COR-L47 (cell line): ENCODE measurements at places on chromosomes 2 and 18.

DNA sequence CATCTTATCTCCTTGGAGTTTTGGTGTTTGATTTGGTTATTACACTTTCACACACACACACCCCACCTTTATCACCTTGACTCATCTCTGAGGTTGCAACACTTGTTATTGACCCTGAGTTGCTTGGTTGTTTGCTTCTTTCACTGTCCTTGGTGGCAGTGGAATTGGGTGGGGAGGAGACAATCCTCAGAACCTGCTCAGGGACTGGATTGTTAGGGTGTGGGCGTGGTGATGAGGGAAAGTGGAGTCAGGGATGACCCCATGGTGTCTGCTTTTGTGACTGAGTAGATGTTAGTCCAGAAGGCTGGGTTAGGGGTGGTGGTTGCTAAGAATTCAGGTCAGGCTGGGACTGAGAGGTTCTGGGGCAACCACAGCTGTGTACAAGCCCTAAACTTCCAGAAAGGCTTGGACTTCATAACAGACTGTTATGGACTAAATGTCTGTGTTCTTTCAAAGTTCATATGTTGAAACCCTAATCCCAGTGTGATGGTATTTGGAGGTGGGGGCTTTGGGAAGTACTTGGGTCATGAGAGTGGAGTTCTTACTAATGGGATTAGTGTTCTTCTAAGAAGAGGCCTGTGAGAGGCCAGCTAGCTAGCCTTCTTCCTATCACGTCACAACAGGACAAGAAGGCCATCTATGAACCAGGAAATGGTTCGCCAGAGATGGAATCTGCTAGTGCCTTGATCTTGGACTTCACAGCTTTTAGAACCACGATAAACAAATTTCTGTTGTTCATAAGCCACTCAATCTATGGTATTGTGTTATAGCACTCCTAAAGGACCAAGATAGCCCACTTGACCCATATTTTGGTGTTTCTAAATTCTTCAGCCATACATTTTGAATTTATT, 3.4 kb upstream of the DIS3L2 start:
- DNase-seq: no peak

- DNase-seq: no peak
Measured at GRCh38 chr2:44770221-44771195, 171.0 kb upstream of the SIX3 start.

GRCh38 chr18:48613589-48614404, 75.0 kb downstream of the CTIF start:
- DNase-seq: no peak

GRCh38 chr2:227450926-227451654, 20.9 kb upstream of the AGFG1 start:
- DNase-seq: no peak

GRCh38 chr2:64622443-64623241, 31.1 kb downstream of the SERTAD2 start:
- no peak for DNase-seq

DNA sequence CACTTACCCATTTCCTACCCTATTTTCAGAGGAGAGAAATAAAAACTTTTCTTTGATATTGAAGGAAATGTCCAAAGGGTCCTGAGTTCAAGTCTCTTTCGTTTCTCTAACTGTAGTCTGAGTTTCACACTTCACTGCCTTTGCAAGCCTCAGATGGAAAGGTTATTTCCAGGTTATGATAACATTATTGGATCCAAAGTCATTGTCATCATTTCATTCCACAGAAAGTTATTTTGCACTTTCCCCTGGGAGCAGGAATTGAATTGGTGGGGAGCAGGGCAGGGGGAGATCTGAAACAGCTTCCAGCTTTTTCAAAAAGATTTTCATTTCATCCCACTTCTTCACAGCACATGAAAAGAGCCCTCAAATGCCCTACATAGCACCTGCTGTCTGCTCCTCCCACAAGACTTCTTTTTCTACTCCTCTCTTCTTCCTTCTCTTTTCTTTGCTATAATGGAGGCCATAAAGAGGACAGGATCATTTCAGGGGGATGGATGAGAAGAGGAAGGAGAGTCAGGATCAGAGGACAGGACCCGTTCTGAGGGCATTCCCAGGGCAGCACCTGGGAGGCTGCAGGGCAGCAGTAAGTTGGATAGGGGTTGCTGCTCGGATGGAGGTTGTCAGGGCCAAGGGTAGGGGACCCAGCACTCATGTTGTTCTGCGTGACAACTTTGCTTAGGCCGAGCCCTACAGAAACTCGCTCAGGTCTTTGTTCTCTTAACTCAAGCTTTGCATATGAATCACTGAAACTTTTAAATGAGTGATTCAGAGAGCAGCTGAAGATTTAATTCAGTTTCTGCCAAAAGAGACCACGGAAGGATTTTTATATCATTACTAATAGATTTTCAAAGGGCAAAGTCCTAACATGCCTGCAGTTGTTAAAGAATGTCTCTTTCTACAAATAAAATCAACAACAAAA, 11.4 kb upstream of the GALNT5 start:
- no peak for DNase-seq

DNA sequence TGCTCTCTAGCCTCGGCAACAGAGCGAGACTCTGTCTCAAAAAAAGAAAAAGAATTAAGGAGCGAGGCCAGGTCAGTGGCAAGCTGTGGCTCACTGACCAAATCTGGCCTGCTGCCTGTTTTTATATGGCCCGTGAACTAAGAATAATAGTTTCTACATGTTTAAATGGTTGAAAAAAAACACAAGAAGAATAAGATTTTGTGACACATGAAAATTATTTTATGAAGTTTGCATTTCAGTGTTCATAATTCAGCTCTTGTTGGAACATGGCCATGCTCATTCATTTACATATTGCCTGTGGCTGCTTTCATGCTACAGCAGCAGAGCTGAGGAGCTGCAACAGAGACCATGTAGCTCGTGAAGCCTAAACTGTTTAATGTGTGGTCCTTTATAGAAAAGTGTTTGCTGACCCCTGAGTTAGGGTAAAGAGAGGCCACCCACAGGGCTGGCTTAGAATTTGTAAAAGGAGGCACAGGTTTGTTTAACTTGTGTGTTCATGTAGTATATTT, 59.5 kb downstream of the MFSD6 start:
- peak; percentile 38 for DNase-seq

DNA sequence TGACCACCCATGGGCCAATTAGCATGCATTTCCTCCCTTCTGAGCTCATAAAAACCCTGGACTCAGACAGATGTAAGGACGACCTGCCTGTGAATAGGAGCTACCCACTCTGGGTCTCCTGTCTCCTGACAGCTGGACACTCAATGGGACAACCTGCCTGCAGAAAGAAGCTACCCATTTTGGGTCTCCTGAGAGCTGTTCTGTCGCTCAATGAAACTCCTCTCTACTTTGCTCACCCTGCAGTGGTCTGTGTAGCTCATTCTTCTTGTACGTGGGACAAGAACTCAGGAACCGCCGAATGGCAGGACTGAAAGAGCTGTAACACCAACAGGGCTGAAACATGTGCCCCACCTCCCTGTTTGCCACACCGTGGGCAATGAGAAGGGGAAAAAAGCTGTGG, 60.3 kb upstream of the DYNC1I2 start:
- no peak for DNase-seq

- no peak for DNase-seq
Measured at GRCh38 chr2:199015072-199015471, 442.7 kb downstream of the SATB2 start.

- DNase-seq: peak; percentile 47
Measured at GRCh38 chr2:144890828-144891227, 370.9 kb upstream of the ZEB2 start.

GRCh38 chr18:10022365-10022764, 108.5 kb downstream of the VAPA start:
- DNase-seq: no peak

DNA sequence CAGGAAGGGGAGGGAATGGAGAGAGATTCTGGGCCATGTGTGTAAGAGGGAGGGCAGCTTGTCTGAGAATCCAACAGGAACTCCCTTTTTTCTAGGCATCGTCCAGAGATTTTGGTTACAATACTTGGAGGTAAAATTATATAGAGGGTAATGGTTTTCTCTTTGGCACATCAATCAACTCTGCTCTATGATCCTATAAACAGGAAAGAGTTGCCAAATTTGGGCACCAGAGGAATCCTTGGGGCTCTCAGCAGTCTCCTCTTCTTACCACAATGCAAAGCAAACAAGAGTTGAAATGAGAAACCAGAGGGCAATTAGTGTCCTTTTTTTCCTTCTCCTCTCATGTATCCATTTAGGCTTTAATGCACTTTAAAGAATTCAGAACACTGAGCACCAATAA, 243.4 kb downstream of the SLC8A1 start:
- DNase-seq: peak; percentile 66

DNA sequence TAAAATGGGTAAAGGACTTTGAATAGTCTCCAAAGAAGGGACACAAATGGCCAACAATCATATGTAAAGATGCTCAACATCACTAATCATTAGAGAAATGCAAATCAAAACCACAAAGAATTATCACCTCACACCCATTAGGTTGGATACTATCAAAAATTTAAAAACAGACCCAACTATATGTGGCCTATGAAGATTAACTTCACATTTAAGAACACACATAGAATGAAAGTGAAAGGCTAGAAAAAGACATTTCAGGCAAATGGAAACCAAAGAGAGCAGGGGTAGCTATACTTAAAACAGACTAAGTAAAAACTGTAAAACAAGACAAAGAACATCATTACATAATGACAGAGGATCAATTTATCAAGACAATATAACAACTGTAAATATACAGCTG, 53.5 kb upstream of the ASPRV1 start:
- DNase-seq: no peak

GRCh38 chr2:187429989-187430388, 18.1 kb downstream of the CALCRL start:
- no peak for DNase-seq

- DNase-seq: no peak
Measured at GRCh38 chr2:56287508-56287907, 103.7 kb downstream of the CCDC85A start.

DNA sequence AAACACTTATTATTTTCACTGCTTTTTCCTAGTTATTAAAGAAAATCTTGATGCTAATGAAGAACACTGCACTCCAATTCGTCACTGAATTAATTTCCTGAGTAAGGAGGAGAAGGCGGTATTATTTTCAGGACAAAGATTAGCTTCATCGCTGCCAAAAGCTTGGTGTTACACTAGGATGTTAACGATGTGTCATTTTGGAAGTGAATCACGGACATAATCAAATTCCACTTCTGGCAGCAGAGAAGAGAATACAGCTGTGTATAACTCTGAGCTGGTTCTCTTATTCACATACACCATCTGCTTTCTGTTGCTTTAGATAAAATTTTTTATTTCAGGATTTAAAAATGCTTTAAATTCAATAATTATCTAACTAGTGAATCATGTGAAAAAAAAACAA, 74.1 kb downstream of the SCG2 start:
- no peak for DNase-seq

GRCh38 chr2:156472686-156473085, 36.5 kb downstream of the GPD2 start:
- no peak for DNase-seq

DNA sequence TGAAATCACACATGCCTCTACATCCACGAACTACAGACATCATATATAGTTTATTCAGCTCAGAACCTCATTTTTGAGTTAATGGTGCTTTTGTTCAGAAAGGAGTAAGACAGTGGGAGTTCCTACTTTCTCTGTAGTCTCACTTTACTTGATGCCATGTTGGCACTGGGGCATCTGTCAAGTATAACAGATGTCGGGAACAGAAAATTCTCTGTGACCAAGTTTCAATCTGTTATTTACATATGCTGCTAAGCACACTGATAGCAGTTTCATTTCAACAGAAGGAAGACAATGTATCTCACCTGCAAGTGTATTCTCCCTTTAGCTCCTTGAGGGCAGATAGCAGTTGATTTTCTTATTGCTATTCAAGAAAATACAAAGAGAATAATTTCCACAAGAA, 774.1 kb downstream of the METTL4 start:
- DNase-seq: no peak

DNA sequence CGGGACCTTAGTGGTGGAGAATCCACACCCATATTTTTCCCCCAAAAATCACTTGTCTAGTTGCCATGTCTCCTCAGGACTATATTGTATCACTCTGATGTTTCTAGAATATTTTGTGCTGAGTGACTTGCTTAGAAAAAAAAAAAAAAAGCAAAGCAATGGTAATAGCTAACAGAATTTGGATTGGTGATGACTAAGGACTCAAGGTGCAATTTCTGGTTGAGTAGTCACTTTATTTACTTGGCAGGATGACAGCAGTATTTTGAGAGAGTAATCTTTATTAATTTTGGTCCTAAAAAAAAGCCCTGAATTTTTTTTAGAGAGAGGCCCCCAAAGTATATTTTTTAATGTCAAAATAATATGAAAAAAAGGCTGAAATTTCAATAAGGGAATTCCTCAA, 32.8 kb upstream of the MYO3B start:
- DNase-seq: no peak

- no peak for DNase-seq
Measured at GRCh38 chr2:158723921-158724802, 71.0 kb upstream of the DAPL1 start.

GRCh38 chr2:232781765-232782164, 5.4 kb upstream of the KCNJ13 start:
- DNase-seq: no peak

DNA sequence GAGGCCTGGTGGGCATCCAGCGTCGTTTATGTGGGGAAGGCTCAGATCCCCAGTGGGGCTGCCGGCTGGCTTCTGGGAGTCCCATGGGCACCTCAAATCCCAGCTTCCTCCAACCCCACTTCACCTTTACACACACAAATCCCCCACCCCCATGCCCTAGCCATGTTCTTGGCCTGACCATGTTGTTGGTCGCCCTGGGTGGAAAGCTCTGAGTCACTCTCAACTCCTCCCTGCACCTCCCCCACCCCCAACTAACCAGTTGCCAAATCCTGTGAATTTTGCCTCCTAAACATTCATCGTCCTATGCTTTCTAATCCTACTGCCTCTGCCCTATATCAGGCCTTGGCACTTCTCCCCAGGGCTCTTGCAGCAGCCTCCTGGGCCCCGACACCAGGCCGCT, 6.4 kb downstream of the TNS1 start:
- DNase-seq: no peak

GRCh38 chr2:228839421-228839876, 431.6 kb downstream of the PID1 start:
- DNase-seq: no peak

- peak; percentile 55 for DNase-seq
Measured at GRCh38 chr18:27685807-27686412, 491.0 kb downstream of the CDH2 start.

DNA sequence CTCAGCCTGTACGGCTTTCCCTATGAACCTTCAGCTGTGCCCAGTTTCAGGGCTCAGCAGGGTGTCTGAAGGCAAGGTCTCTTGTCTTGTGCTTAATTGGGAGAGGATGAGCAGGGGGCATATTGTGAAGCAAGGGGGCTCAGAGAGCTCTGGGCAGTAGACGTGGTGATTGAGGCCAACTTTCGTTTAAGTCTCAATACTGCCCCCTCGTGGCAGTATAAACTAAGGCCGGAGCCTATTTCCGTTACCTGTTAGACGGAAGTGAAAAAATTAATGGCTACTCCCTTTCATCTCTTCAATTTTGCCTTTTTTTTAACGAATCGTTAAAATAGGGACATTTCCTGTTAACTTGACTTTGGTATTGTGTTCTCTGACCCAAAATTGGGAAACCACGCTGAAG, 193.4 kb downstream of the TDRD15 start:
- DNase-seq: peak; percentile 48
